ENCODE measurements at places on chromosomes 3 and 15.

DNA sequence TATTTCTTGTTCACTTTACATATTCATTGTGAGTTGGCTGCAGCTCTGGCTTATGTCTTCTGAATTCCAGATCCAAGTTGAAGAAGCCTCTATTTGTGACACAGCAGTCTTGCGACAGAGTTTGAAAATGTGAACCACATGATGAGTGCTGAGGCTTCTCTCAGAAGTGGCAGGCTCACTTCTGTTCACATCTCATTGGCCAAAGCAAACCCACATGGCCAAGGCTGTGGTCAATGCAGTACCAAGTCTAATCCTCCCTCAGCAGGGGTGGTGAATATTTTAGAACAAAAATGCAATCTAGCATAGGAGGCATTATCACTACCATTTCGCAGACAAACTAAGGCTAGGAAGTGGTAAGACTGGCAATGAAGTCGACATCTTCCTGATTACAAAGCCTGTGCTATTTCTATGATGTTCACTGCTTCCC lies 45.2 kb downstream of the CDCP1 start:
- peak; percentile 38 for DNase-seq
- H3K36me3 ChIP-seq, result no peaks in the 10 kb centered on the region
- H3K27me3 ChIP-seq, result peaks cover 4% of the 10 kb centered on the region
- no peak overlapping the region for H3K27ac ChIP-seq

DNA sequence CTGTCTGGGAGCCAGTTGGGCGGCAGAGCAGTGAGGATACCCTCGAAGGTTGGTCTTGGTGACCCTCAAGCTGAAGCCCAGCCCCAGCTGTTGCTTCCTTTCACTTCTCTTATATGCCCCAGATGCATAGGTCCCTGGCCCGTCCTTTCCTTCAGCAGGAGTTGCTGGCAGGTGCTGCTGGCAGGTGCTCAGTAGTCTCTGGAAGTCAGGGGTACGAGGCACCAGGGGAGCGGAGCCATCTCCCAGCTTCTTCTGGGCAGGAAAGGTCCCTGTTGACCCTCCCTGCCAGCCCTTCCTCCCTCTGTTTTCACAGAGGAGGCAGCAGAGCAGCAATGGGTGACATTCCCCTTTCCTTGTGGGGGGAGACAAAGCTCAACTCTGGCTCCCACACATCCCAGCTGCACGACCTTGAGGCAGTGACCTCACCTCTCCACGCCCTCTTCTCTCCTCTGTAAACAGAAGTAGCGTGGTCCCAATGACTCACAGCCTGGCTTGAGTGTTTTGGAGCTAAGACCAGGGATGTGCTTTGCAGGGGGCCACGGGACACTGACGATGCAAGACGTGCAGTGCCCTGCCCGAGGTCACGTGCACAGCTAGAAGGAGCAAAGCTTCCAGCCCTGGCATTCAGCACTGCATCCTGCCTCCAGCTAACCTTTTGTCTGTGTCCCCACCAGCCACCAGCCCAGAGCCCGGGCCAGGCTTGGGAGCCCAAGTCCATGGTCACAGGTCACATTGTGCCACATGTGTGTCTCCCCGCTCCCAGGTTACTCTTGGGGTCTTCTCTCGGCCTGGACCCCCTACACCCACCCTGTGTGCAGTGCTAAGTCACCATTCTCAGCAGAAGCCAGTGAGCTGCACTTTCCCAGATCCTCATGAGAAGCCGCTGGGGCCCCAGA lies 49.7 kb downstream of the SLC6A6 start:
- no peak overlapping the region for H3K4me3 ChIP-seq
- H3K27ac ChIP-seq, result no peak overlapping the region
- peaks cover 77% of the 10 kb centered on the region for H3K36me3 ChIP-seq
- no peaks in the 10 kb centered on the region for H3K4me1 ChIP-seq
- no peaks in the 10 kb centered on the region for H3K27me3 ChIP-seq

DNA sequence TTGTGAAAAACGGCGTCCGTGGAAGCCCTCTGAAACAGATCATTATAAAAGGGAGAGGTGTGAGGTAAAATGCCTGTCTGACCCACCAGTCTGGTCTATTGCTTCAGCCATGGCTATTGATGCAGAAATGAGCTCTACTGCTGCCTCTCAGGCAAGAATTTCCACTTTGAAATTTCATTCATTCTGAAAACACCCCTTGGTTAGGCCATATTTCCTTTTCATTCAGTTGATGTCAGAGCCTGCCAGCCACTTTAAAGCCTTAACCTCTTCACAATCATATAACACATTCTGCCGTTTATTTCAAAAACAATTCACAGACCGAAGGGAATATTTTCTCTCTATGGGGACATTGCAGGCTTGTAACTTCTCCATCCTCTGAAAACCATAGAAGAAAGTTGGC lies 71.9 kb downstream of the FOXB1 start:
- no peak overlapping the region for H3K4me3 ChIP-seq
- no peak for DNase-seq
- H3K4me1 ChIP-seq, result peaks cover 7% of the 10 kb centered on the region
- H3K27ac ChIP-seq, result no peak overlapping the region
- no peaks in the 10 kb centered on the region for H3K27me3 ChIP-seq

DNA sequence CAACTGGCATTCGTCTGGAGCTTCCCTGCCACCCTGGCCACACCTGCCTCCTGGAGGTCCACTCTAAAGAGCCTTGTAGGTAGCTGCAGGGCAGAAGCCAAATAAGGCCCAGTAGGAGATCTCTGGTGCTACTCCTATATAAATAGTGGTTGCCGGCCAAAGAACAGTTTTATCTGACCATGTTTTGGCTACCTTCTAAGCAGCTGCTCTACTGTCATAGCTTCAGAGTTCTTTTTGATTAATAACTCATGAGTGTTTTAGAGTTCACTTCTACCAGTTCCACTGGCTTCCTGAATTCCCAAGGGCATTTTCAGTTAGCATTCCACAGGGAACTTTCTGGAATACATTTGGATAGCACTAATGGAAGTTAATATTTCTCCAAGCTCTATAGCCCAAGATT lies 154.6 kb downstream of the B3GALNT1 start:
- H3K4me1 ChIP-seq, result no peaks in the 10 kb centered on the region
- H3K27me3 ChIP-seq, result no peaks in the 10 kb centered on the region
- no peak overlapping the region for H3K4me3 ChIP-seq
- DNase-seq, result no peak

DNA sequence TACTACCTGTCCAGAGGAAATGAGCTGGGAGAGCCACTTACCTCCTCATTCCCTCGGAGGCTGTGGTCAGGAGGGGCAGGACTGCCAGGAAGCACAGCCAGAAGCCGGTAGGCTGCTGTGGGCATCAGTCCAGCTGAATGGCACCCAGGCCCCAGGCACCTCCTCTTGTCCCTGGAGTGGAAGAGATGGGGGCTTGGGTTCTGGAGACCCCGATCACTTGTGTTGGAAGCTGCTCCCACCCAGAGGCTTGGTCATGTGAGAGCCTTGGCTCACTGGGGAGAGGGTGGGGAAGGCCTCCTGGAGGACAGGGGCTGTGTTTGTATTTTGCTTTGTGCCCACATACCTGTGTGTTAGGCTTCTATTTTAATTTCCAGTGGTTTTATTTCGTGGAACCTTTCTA lies 261.9 kb downstream of the GABRG3 start:
- H3K27ac ChIP-seq, result no peak overlapping the region
- H3K36me3 ChIP-seq, result no peaks in the 10 kb centered on the region
- H3K4me3 ChIP-seq, result no peak overlapping the region
- no peak for DNase-seq
- H3K4me1 ChIP-seq, result no peaks in the 10 kb centered on the region

DNA sequence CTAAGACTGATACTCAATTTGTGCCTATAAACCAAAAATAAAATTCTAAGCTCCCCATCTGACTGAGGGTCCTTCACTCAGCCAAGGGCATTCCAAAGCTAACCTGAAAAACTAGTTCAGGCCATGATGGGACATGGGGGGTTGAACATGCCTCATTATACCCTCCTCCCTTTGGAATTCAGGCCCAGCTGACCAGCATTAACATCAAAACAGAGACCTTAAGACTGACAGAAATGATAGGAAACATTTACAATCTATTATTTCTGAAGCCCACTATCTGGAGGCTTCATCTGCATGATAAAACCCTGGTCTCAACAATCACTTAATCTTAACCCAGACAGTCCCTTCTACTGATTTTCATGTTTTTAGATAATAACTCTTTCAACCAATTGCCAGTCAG lies 140.4 kb downstream of the ANO10 start:
- H3K36me3 ChIP-seq, result no peaks in the 10 kb centered on the region
- no peak overlapping the region for H3K27ac ChIP-seq
- H3K4me1 ChIP-seq, result peaks cover 30% of the 10 kb centered on the region

DNA sequence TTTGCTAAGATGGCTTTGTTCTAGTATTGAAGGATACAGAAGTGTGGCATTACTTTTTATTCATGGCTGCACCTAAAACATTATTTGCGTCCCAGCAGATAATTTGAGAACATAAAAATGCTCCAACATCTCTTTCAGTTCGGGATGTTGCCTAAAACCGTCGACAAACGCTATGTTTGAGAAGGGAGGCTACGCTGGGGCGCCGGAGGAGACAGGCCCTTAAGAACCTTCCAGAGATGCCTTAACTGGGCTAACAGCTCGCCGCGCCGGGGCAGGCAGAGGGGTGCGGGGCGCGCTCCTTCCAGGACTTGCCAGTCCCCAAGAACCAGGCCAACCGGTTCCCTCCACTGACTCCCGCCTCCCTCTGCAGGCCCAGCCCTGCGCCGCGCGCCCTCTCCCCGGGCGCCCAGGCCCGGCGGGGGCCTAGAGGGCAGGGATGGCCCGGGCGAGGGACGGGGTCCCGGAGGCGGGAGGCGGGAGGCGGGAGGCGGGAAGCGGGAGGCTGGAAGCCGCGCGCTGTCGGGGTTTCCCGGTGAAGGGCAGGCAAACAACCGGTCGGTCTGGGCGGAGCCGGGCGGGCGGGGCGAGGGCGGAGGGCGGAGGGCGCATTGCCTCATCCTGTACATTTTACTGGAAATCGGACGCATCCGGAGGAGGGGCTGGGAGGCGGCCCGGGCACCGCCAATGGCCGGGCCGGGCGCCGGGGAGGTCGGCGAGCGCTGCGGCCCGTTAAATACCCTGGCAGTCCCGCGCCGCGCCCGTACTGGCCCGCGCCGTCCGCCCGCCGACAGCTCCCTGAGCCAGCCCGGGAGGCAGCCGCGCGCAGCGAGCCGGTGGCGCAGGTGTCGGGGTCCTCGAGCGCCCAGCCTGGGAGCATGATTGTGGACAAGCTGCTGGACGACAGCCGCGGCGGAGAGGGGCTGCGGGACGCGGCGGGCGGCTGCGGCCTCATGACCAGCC lies at the start of gene NFKBIZ:
NFKBIZ (plus strand) TSS at position 761 of the 960 bp plus-strand sequence; CDS start at position 876, 115 bp downstream.
- peak within 1 kb of the TSS; percentile 79 for H3K4me3 ChIP-seq
- H3K27ac ChIP-seq, result peak within 1 kb of the TSS; percentile 99
- peaks cover 24% of the 10 kb centered on the region for H3K36me3 ChIP-seq
- H3K4me1 ChIP-seq, result peaks cover 24% of the 10 kb centered on the region
- DNase-seq, result peak; percentile 87
- no peaks in the 10 kb centered on the region for H3K27me3 ChIP-seq

DNA sequence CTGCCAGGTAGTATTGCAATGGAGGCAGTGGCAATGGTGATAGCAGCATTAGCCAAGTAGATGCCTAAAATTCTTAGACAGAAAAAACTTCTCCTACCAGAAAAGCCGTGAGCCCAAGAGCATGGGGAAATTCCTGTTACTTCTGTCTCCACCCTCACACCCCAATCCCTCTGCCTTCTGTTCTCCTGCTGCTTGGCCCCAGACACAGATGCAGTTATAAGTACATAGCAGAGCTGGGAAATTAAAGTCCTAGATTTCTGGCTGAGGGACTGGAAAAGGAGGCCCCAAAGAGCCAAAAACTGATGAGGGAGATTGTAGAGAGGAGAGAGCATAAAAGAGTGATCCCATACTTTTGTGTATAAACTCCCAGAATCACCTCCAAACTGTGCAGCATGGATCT lies 166.9 kb downstream of the SMAD6 start:
- no peak overlapping the region for H3K27ac ChIP-seq
- H3K4me3 ChIP-seq, result no peak overlapping the region
- peaks cover 6% of the 10 kb centered on the region for H3K27me3 ChIP-seq
- no peak for DNase-seq

Measured in CD4-positive, alpha-beta T cell (primary cell).